Tongue (tissue), 3 donors: ENCODE measurements at places on chromosomes 1 and 21. TPM values are rescaled to one million over a fixed set of nuclear protein-coding genes. Genes with fewer than 3 reads are reported as not detected.

Gene CELA3B
- total RNA-seq, result not detected

Gene C1orf94
- total RNA-seq, result not detected

Gene KRTAP12-1
- total RNA-seq, result not detected

Gene KCNA3
- total RNA-seq, result 0.72 TPM

Gene MAN1C1
- total RNA-seq, result 8.7 TPM

Gene LHX8
- 9.4 TPM for total RNA-seq

Gene CHI3L1
- 1.3 TPM for total RNA-seq

Gene TRMT1L
- total RNA-seq, result 40.9 TPM

Gene WNT3A
- total RNA-seq, result 1.6 TPM

Gene PRKAA2
- 81.1 TPM for total RNA-seq
